ENCODE measurements at places on chromosomes 5 and 9.

DNA sequence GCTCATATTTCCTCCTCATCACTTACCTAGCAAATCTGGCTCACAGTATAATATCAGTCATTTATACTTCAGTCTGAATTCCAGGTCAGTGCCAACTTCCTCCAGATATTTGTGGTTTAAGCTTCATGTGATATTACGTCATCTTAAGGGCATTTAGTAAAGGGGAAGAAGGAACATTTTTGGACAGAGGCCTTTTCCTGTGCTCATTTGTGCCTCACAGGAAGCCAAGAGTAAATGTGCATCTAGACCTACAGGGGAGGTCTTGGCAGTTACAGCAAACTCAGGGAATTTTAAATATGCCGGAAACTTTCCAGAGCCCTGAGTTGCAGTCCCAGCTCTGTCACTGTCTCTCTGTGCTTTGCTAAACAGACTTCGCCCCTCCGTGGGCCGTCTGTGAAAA is 12.3 kb upstream of the KCNIP1 start:
- peak; percentile 68 for DNase-seq

DNA sequence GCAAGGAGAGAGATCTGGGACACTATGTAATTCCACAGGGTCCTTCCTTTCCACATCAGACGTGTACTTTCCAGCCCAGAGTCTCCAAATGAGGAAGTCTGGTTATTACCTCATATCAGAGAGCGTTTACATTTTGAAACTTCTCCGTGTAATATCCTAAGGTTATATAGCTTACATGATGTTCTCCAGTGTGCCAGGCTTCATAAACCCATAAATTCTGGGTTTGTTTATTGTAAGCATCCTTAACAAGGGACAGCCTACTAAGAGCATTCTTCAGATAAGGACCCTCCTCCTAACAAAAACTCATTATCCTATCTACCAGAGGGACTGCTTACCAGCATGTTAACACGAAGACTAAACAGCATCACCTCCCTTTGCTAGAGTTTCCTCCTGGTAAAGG is 17.9 kb downstream of the SRFBP1 start:
- DNase-seq, result peak; percentile 47

GRCh38 chr5:9348401-9348996 is 197.4 kb downstream of the SEMA5A start:
- DNase-seq, result no peak

DNA sequence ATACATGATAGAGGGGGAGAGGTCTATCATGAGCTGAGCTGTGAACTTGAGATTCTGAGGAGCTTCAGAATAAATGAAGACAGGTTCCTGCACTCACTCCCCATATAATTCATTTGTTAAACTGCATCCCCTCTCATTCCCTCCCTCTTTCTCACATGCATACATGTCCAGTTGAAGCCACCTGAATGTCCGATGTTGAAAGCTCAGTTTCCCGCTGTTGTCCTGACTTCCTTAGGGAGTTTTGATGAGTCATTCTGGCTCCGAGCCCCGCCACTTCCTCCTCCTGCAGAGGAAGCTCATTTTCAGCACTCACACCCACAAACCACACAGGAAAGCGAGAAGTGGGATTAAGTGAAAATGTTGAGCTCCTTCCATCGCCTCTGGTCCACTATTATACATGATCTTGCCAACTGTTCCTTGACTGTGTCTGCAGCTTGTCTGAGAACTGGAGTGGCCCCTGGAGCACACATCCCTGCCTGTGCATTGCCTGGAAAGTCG is 121.2 kb downstream of the CEMIP2 start:
- peak; percentile 91 for DNase-seq

DNA sequence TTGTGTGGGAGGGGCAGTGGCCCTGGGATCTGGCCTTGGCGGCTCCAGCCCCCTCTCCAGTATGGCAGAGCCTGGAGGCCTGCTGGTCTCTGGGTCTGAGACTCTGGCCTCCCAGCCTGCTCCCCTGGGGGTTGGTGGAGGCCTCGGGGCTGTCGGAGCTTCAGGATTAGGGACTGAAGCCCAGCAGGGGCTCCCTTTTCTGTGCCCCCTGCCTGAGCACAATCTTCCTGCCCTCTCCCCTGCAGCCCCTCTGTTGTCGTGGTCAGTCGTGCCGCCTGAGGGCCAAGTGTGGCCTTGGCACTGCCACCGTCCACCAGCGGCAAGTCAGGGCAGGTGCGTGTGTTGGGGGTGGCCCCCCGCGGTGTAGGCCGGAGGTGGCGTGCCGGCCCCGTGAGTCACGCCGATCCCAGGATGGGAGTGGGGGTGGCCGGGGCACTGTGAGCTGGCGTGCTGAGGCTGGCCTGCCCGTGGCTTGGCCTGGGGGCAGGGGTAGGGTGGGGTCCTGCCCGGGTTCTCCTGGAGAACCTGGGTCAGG is 53.6 kb downstream of the RXRA start:
- DNase-seq, result no peak

GRCh38 chr5:134651531-134651930 is 2.9 kb downstream of the SEC24A start:
- no peak for DNase-seq

All from KBM-7 (cell line).